ENCODE measurements at places on chromosomes 5 and 9.

DNA sequence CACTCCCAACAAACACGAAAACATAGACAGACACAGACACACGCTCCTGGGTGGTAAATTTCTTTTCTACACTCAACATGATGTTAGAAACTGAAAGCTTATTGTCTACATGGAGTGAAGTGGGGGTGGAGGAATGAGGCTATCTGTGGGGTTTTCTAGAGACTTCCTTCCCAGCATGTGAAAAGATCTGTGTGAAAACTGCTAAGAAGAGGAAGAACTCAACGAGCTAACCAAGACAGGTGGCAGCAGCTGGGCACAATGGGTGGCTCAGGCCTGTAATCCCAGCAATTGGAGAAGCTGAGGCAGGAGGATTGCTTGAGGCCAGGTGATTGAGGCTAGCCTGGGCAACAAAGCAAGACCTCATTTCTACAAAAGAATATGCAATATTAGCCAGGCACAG is 7.6 kb downstream of the FYB1 start:
- no peak for ATAC-seq

GRCh38 chr9:84791643-84792042 is 122.1 kb downstream of the NTRK2 start:
- ATAC-seq, result no peak

DNA sequence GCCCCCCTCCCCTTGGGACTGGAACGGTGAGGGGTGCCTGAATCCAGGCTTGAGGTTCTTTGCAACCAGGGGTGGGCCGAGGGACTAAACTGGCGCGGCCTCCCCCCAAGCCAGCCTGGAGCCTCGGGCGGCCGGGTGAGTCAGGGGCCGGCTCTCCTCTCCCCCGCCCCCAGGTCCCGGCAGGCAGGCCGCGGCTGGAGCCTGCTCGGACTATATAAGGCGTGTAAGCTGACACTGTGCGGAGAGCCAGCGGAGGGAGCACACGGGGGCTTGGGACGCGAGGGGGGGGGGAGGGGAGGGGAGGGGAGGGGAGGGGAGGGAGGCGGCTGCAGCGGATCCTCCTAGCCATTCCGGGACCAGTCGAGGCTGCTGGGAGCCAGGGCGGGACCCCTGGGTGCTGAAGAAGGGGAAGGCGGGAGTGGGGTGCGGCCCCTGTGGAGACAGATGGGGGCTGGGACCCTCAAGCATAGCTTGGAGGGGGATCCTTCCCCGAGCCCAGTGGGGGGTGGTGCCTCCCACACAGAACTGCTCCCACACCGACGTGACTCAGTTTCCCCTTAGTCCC is 595 bp downstream of the PDLIM7 start:
- no peak for ATAC-seq

GRCh38 chr9:123724211-123724796 is 205.6 kb downstream of the DENND1A start:
- no peak for ATAC-seq

All from activated CD4-positive, CD25-positive, alpha-beta regulatory T cell treated with anti-CD3 and anti-CD28 coated beads, Interleukin-2, amount 50 U/mL, for 24 hours (primary cell).